ENCODE measurements at places on chromosomes 2 and 18.
A peak's percentile ranks its signal among the peaks of the same experiment; 100 is the strongest.

DNA sequence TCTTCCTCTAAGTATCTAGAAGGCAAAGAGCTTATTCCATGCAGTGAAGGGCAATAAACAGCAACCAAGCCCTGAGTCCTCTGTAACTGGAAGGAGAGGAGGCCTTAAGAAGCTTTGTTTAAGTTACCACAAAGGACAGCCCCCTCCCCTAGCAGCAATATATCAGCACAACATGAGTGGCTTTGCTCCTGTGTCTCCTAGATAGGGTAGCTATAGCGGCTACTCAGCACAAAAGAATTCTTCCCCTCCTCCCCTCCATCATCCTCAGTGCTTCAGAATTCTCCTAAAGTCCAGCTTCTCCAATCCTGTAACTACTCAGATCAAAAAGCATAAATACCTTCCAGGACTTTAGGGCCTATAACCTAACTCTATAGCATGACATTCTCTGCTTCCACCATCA lies 16.5 kb downstream of the SUMO1 start:
- DNase-seq, result no peak

DNA sequence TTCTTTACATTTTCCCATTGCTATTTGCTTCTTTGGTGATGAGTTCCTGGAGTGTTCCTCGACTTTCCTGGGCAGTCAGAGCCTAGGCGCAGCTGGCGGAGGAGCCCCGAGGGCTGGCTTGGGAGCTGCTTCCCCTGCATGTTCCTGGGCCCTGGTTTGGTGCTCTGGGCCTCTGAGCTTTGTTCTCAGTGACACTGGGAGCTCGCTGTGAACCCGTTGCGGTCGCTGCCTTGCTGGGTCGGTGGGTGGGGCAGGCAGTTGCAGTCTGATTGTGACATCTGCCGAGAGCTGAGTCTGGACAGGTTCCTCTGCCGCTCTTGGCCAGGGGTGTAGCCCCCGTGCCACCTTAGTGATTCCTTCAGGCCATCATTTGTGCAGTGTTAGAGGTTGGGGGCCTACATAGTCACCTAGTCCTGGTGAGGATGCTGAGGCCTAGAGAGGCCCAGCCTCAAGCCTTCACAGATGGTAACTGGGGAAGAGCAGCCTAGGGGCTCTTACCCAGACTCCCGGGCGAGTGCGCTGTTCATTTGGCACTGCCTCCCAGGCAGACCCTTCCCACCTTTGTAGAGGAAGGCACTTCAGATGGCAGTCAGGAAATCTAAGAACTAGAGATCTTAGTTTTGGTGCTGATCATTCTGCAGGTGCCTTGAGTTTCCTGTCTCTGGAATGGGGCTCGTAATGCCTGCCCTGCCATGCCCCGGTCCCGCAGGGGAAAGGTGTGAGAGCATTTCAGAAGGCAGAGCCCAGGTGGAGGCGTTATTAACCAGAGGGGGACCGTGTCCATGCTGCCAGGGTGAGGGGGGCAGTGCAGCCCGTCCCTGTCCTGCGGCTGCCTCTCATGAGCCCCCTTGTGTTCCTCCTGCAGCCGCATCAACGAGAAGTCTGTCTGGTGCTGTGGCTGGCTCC lies 8.4 kb downstream of the ASB1 start:
- DNase-seq, result no peak

- DNase-seq, result no peak
Measured at GRCh38 chr2:148944536-148944935, 69.5 kb downstream of the KIF5C start.

DNA sequence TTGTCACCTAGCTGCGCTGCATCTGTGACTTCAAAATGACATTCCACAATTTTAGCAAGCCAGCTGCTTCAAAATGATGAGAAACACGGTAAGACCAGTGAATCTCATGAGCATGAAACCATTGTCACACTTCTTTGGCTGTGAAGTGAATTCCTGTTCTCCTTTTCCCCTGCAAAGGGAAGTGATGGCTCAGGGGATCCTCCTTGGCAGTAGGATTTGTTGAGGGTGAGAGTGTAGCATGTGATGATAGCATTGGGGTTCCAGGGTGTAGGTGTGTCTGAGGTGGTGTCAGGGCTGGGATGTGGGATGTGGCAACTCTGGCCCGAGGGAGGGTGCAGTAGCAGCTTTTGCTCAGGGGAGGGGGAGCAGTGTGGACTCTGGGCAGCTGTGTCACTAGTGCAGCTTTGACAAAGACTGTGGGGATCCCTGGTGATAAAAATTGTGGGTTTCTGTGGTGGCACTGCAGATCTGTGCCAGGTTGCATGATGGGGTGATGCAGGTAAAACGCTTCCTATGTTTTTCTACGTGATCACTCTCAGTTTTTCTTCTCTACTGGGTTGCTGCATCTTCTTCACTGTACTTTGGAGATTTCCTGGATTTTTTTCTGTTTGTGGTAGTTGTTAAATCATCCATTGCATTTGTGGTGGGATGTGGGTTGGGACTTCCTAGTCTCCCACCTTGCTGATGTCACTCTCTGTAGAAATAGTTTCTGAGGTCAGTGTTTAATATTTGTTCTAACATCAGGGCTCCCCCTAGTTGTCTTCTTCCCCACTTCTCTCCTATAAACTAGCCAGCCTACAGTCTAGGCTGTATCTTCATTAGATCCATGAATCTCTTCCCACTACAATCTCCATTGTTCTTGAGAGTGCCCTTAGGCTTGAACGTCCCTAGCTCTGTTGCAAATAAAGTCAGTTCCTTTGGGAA lies 107.0 kb downstream of the ACTR3 start:
- no peak for DNase-seq

DNA sequence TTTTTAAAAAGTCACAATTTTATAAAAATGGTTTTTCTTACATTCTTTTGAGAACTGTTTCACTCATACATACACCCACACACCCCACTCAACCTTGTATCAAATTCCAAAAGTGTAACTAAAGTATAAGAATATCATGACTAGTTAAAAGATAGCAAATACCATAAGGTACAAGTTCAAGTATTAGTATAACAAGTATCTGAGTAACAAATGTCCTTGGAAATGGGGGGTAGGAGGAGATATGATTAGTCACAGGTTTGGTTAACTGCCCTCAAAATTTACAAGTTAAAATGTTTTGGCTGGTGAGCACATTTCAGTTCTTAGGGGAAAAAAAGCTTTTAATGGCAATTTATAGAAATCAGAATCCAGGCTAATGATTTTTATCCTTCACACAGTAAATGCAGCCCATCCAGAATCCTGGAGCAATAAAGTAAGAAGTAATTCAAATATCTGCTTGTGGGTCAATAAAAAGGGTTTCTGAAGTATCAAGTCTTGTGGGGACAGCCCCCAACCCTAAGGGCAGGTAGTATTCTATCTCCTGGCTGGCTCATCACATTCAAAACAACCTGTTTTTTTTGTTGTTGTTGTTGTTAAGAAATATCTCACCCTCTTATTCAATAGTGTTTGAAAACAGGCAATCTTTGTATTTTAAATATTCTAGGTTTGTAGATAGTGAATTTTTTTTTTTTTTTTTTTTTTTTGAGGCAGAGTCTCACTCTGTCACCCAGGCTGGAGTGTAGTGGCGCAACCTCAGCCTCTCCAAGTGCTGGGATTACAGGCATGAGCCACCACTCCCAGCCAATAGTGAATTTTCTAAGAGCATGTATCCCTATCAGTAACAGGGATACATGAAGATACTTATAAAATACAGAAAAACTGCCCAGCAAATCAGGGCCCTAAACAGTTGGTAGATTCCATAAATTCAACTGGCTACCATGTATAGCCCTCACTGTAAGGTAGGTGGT lies 14.5 kb downstream of the IAH1 start:
- peak; percentile 21 for DNase-seq

- DNase-seq, result no peak
Measured at GRCh38 chr2:54321047-54321446, 65.0 kb upstream of the TSPYL6 start.

DNA sequence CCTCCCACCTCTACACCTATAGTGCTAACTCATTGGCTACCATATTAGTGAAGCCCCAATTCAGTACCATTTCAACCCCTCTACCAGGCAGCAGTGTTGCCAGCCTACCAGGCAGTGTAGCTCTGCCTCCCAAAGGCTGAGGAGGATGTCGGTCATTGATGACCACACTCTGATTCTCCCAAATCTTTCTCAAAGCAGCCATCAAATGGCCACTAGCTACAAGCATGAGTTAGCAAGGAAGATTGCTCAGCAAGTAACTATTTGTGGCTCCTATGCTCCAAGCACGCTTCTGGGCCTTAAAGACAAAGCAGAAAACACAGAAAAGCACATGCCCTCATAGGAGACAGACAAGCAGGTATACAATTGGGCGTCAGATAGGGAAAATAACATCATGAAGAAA lies 42.7 kb upstream of the AFF3 start:
- DNase-seq, result no peak

GRCh38 chr2:138829326-138829919 lies 49.2 kb upstream of the NXPH2 start:
- DNase-seq, result no peak

DNA sequence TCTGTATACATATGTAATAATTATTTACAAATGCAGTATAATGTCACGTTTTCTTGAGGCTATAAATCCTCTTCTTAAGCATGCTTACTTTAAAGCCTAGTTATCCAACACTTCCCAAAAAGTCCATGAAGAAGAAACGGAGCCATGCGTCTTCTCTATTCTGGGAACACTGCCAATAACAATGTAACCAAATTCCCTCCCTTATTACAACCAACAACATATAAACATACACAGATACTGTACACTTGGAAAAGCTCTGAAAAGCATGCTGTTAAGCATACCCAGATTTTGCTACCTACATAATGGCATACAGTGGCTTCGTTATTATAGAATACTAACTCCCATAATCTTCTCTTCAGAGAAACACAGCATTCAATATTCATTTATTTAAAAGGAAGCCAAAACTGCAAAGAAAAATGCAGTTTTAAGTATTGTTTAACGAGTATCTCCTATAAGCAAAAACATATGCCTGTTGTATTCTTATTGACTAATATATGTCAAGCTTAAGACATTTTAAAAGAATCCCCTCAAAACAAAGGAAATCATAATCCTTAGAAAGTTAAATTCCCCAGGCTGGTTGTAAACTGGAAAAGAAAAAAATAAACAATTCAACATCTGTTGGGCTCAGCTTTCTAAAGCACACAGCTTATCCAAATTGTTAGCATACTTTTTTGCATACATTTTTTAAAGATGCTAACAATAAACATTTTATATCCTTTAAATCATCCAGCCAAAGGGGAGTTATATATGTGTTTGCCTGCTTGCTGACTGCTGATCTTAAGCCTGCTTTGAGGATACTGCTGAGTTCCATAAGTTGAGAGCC lies 83.4 kb downstream of the SLC25A12 start:
- DNase-seq, result no peak

DNA sequence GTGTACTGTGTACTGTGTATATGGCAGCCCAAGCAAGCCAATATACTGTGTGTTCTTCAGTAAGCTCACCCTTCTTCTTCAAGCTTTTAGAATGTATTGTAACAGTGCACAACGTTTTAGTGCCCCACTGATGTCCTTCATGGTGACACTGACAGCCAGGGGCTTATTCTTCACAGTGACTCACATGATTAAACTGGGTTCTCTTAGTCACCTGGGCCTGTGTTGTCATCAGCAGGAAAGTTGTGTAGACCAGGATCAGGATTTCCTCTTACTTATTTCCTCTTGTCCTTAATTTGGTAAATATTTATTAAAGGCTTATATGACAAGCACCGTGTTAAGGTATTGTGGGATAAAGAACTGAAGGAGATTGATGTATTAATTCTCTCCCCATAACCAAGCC lies 67.9 kb upstream of the THOC1 start:
- DNase-seq, result no peak

GRCh38 chr18:57438743-57439608 lies 3.8 kb downstream of the ONECUT2 start:
- no peak for DNase-seq

GRCh38 chr2:181589779-181590178 lies 67.1 kb downstream of the CERKL start:
- DNase-seq, result no peak

DNA sequence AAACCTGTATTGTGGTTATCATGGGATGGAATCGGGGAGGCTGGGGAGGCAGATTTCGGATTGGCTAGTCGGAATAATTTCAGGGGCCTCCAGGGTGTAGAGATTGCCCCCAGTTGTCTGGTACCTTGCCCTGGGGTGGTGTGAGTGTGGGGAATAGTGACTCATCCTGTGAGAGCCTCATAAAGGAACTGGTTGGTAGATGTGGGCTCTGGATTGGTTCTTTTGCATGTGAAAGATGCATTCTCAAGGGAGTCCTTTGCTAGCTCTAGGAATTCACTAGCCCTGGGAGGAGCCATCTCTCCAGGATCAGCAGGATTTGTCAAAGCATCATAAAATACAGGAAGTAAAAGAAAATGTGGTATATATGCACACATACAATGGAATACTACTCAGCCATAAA lies 331.6 kb downstream of the SETBP1 start:
- DNase-seq, result no peak

DNA sequence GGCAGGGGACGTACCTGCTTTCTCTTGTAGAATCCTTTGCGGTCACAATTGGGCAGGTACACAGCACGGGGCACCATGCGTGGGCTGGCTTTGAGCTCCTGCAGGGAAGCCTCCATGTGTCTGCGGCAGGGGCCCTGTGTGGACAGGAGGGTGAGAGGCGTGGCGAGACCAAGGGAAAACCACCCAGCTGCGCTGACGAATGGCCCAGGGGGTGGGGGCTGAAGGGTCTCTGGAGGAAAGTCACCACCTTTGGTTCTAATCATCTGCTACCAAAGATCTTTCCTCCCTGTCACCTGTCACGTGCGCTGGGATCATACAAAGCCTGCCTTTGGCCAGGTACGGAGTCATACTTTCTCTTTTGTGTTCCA lies 17.3 kb downstream of the IGFBP5 start:
- no peak for DNase-seq

DNA sequence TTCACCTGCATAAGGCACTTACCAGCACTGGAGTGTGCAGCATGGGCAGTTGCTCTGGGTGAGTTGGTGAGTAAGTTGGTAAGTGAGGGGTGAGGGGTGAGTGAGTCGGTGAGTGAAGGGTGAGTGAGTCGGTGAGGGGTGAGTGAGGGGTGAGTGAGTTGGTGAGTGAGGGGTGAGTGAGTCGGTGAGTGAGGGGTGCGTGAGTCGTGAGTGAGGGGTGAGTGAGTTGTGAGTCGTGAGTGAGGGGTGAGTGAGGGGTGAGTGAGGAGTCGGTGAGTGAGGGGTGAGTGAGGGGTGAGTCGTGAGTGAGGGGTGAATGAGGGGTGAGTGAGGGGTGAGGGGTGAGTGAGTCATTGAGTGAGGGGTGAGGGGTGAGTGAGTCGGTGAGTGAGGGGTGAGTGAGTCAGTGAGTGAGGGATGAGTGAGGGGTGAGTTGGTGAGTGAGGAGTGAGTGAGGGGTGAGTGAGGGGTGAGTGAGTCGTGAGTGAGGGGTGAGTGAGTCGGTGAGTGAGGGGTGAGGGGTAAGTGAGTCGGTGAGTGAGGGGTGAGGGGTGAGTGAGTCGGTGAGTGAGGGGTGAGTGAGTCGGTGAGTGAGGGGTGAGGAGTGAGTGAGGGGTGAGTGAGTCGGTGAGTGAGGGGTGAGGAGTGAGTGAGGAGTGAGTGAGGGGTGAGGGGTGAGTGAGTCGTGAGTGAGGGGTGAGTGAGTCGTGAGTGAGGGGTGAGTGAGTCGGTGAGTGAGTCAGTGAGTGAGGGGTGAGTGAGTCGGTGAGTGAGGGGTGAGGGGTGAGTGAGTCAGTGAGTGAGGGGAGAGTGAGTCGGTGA lies 17.1 kb downstream of the THAP4 start:
- DNase-seq, result no peak

Measured in BJ (cell line).